Endothelial cell of umbilical vein (primary cell): ENCODE measurements at places on chromosomes 5 and 9. TPM values are rescaled to one million over a fixed set of nuclear protein-coding genes. Genes with fewer than 3 reads are reported as not detected.

Gene PTPRD
- 5.5 and 23.2 TPM in 2 replicates for total RNA-seq

Gene C7
- 0.29 TPM in 1 of 2 replicates, not detected in the other for total RNA-seq

Gene GRM6
- total RNA-seq, result not detected in 2 replicates

Gene ENHO
- not detected in 2 replicates for total RNA-seq
